ENCODE measurements at places on chromosomes 12 and 14.

DNA sequence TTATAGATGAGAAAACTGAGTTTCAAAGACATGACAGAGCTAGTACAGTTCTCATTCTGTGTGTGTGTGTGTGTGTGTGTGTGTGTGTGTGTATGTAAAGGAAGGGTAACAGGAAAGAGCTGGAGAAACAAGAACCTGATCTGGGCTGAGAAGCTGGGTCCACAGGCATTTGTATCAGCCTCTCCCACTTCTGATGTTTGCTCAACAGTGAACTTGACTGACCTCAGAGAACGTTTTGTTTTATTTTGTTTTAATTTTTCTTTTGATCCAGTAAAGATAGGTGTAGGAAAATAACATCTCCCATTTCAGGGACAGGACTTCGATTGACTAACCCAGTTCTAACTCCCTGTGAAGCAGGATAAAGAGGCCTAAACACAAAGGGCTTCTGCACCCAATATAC lies 85.4 kb downstream of the STXBP6 start:
- no peak for DNase-seq

- DNase-seq = no peak
These were observed 33.8 kb upstream of the GALNT16 start for GRCh38 chr14:69226178-69226577.

GRCh38 chr14:23528555-23528954 lies 23.0 kb downstream of the ZFHX2 start:
- DNase-seq = no peak

GRCh38 chr14:56023661-56024081 lies 94.5 kb upstream of the PELI2 start:
- DNase-seq = no peak

- DNase-seq = no peak
These were observed 22.0 kb upstream of the DRAM1 start for GRCh38 chr12:101855364-101855884.

- DNase-seq = no peak
These were observed 270.3 kb upstream of the DAAM1 start for GRCh38 chr14:58918066-58918738.

GRCh38 chr12:109568486-109568885 lies 4.8 kb downstream of the MMAB start:
- no peak for DNase-seq

DNA sequence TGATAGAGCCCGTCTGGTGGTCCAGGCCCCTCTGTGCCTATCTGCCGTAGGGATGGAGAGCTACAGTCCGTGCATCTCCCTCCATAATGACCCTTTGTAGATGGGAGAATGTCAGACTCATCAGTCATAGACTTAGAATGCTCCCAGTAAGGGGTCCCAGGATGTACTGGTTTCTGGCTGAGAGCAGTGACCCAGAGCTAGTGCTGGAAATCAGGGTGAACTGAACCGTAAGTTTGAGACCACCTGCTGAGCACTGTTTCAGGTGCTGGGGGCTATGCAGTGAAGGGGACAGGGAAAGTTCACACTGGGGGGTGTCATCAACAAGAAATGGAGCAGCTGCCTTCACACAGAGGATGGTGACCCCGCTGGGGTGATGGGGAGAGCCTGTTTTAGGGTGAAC lies 34.1 kb downstream of the SLC6A12 start:
- no peak for DNase-seq

GRCh38 chr12:46915082-46915481 lies 89.3 kb upstream of the SLC38A4 start:
- no peak for DNase-seq

- no peak for DNase-seq
These were observed 170.7 kb upstream of the CDKN3 start for GRCh38 chr14:54226103-54226502.

DNA sequence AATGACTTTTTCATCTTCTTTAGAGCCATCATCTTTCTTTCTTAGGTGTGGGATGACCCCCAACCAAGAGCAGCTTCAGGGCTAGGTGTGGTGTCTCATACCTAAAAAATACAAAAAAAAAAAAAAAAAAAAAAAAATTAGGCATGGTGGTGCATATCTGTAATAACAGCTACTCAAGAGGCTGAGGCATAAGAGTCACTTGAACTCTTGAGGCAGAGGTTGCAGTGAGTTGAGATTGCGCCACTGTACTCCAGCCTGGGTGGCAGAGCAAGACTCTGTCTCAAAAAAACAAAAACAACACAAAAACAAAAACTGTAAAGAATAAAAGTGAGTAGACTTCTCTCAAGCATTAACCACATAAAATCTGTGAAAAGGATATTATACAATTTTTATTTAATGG lies 8.0 kb upstream of the ATF7IP start:
- no peak for DNase-seq

DNA sequence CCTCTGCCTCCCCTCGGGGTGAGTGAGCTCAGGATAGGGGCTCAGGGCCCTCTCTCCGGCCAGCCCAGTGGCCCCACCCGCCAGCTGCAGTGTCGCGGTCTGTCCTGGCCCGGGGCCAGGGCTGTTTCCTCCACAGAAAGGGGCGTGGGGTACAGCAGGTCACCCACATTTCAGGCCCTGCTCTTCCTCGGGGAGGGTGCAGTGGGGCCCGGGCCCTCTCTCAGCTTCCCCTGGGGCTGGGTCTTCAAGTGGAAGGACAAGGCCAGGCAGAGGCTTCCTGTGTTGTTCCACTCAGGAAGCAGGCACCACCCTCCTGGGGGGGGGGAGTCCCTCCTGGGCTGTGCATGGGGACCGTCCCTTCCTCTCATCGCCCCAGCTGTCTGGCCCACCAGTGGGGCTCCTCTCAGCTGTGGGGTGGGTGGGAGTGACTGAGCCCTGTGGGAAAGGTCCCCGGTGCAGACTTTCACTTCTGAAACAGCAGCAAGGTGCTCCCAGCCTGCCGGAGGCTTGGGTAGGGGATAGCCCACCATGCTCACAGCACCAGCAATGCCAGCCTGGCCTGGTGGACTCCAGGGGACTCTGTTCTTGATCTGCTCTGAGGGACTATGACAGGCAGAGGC lies 3.7 kb downstream of the GPR132 start:
- DNase-seq = peak; percentile 40

DNA sequence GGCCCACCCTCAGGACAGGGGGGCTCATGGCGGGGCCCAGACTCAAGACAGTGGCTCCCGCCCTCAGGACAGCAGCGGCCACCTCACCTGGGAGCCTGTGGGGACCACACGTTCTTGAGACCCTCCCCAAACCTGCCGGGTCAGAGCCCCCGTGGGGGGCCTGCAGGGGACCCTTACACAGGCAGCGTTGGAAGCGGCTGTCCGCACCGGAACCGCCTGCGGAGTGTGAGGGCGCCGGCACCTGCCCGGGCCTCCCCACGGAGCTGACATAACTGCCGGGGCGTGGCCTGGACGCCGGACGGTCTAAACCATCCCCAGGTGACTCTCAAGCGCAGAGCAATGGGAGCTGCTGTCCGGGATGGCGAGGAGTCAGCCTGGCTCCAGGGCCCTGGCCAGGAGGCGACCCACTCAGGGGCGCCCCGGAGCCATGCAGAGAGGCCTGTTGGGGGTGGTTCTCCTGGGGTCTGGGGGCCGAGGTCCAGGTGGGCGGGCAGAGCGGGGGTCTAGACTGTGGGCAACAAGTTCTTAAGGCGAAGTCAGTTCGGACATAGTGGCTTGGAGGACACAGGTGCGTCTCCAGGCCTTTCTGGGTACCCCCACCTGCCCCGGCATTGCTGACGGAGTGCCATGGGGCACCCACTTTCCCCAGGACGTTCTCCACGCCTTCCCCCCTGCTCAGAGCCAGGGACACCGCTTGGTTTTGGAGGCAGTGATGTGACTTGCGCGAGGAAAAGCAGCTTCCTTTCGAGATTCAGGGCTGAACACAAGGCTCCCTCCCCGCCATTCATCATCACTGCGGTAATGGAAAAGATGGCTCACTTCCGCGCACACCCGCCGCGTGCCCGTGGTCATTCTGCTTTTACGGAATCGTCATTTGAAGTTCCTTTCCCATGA lies 23.2 kb downstream of the GALNT9 start:
- DNase-seq = no peak

- DNase-seq = no peak
These were observed 35.0 kb upstream of the FUT8 start for GRCh38 chr14:65377576-65377975.

DNA sequence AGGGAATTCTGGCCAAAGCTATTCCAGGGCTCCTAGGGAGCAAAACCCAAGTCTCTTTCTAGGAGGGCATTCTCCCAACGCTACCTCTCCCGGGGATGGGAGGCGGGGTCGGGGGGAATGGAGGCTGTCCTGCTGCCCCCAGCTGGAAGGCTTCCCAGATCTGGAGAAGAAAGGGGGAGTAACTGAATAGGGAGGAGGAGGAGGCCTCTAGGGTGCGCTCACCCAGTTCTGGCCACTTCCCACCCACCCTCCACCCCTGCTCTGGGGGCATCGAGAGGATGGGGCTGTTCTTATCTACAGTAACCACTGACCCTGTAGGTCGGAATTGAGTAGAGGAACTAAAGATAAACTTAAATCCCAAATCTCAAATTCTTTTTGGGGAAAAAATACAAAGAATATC lies 579 bp upstream of the RNASE1 start:
- no peak for DNase-seq

GRCh38 chr12:104665296-104665695 lies 208.5 kb downstream of the CHST11 start:
- DNase-seq = no peak

DNA sequence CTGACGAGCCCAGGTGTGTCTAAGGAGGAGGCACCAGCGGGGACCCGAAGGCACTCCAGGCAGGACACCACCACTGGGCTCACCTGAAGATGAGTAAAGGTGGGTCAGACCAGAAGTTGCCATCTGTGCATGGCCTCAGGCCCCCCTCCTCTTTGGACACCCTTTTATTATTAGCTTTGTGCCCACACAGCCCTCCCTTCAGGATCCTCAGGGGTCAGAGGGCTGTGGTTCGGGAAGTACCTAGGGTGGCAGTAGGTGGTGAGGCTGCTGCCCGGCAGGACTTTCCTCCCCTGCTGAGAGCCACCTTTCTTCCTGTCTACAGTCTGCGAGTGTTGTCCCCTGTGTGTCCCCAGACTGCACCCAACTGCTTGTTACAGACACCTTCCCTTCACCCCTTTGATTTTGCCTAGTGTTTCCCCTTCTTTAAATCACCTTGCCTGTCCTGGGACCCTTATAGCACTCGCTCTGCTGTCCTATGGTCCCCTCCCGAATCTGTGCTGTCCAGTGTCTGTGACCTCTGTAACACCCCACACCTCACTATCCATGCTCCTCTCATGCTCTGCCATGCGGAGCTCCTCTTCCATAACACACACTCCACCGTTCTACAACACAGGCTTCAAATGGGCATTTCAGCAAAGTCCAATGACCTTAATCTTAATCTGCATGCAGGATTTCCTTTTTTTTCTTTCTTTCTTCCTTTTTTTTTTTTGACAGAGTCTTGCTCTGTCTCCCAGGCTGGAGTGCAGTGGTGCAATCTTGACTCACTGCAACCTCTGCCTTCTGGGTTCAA lies 25.7 kb downstream of the SOAT2 start:
- no peak for DNase-seq

DNA sequence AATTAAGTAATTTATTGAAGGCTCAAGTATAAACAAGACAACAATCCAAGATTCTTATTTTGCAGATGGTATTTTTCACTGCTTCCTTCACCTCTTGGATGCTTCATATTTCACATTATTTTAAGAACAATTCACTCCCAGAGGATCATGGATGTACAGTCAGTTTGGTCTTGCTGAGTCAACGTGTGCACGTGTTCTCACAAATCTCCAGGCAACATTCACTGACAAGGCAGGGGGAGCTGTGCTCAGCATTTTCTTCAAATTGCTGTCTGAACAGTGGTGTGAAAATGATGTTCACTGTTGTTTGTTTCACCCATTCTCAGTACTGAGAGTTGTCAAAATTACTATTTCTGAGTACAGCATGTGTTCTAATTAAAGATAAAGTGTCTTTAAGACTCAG lies 118.3 kb upstream of the SLC38A4 start:
- no peak for DNase-seq

DNA sequence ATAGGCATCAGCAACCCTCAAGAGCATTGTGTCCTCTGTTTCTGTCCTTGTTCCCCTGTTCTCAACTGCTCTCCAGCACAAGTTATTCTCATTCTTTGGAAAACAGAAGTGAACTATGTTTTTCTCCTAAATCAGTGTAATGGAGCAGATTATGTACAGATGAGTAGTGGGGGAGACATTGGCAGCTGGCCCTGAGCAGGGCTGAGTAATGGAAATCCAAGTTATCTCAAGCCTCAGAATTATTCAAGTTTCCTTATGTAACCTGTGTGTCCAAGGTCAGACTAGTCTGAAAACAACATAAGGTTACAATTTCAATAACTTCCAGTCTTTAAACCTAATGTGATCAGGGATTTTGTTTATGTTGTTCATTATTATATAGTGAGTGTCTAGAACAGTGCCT lies 116.1 kb upstream of the FUT8 start:
- no peak for DNase-seq

DNA sequence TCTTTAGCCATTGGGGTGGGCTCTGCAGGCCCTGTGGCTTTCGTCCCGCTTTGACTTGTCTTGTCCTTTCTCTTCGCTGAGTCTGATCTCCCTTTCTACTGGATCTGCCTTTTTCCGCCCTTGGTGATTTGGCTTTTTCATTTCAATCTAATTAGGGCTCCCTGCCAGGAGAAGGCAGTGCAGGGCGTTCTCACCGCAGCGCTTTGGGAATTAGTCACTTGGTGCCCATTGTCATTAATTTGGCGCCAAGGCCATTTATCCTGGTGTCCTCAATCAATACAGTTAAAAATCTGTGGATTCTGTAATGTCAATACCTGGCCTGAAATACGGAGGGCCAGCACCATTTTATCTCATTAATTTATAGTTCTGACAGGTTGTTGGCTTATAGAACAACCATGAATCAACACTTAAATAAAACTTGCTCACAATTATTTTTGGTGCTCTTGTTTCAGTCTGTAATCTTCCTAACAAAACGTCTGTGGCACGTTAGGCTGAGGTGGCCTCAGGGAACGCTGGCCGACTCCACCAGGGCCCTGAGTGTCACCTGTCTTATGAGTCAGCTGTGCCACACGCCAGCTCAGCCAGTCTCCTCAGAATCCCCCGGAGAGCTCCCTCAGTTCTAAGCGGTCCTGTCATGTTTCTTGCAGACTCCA lies 115.7 kb downstream of the BEGAIN start:
- no peak for DNase-seq

- DNase-seq = no peak
These were observed 37.7 kb upstream of the GPR132 start for GRCh38 chr14:105102893-105103292.

- no peak for DNase-seq
These were observed 918.7 kb downstream of the AACS start for GRCh38 chr12:125983784-125984500.
